Uterus (tissue), 4 donors: ENCODE measurements at places on chromosomes 4 and X. TPM values are rescaled to one million over a fixed set of nuclear protein-coding genes. Genes with fewer than 3 reads are reported as not detected.
A peak's percentile ranks its signal among the peaks of the same experiment; 100 is the strongest.

DNA sequence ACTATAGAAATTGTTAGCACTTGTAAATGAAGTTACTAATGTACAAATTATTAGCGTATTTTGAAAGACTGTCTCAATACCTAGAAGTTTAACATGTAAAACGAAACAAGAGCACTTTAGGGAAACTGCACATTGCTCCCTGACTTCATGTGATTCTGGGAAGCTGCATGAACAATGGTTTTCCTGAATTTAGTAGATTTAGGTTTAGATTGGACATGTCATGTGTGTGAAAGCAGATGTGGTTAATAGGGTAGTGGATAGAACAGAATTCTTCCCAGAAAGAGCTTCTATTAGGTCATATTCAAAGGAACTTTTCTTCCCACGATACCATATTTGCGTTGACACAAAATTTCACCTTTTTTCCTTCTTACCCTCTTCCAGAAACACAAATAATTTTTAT, 14.9 kb upstream of the CXCL8 start:
- DNase-seq, result no peak
- H3K27me3 ChIP-seq, result no peaks in the 10 kb centered on the region
- no peak overlapping the region for H3K27ac ChIP-seq
- H3K4me1 ChIP-seq, result no peaks in the 10 kb centered on the region
- no peak overlapping the region for H3K4me3 ChIP-seq

DNA sequence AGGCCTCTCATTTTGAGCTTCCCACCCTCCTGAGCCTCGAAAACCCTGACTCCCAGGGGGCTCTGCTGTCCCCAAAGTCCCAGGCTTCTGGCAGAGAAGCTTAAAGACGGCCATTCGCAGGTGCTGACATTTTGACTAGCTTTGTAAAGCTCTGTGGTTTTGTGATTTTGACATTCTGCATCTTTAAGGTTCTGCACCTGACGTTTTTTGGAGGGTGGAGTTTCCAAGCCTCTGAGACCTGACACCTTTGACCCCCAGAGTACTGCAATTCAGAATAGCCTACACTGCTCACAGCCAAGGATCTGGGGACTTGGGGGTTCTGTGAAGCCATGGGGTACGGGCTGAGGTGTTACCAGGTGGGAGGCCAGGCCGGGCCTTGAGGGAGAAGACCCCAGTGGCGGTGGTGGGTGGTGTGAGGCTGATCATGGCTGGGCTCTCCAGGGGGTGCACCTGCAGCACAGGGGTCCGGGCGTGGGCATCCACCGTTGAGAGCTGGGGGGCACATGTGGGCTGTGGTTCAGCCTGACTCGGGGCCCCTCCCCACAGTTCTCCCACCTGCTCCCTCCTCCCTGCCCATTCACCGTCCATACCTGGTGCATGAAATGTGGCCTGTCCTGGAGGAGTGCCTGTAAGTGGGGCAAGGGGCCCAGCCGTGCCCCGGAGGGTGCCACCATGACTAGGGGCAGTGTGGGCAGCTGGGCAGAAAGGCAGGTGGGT, 7.3 kb downstream of the FOXP3 start:
- H3K4me3 ChIP-seq, result no peak overlapping the region
- no peak overlapping the region for H3K27ac ChIP-seq
- no peaks in the 10 kb centered on the region for H3K36me3 ChIP-seq

- DNase-seq, result no peak
- no peak overlapping the region for H3K27ac ChIP-seq
These were observed 57.7 kb upstream of the PASD1 start for GRCh38 chrX:151505796-151506195.

GRCh38 chr4:123348946-123349345, 47.6 kb upstream of the SPRY1 start:
- peaks cover 4% of the 10 kb centered on the region for H3K4me1 ChIP-seq
- H3K27me3 ChIP-seq, result no peaks in the 10 kb centered on the region
- H3K27ac ChIP-seq, result no peak overlapping the region
- H3K36me3 ChIP-seq, result no peaks in the 10 kb centered on the region
- no peak overlapping the region for H3K4me3 ChIP-seq

GRCh38 chr4:152663203-152664066, 16.4 kb downstream of the TMEM154 start:
- no peaks in the 10 kb centered on the region for H3K36me3 ChIP-seq
- no peaks in the 10 kb centered on the region for H3K27me3 ChIP-seq
- H3K4me1 ChIP-seq, result no peaks in the 10 kb centered on the region
- no peak overlapping the region for H3K4me3 ChIP-seq
- no peak overlapping the region for H3K27ac ChIP-seq

GRCh38 chr4:40547789-40548132, 81.9 kb downstream of the RBM47 start:
- no peak overlapping the region for H3K27ac ChIP-seq
- no peaks in the 10 kb centered on the region for H3K36me3 ChIP-seq
- no peaks in the 10 kb centered on the region for H3K4me1 ChIP-seq

DNA sequence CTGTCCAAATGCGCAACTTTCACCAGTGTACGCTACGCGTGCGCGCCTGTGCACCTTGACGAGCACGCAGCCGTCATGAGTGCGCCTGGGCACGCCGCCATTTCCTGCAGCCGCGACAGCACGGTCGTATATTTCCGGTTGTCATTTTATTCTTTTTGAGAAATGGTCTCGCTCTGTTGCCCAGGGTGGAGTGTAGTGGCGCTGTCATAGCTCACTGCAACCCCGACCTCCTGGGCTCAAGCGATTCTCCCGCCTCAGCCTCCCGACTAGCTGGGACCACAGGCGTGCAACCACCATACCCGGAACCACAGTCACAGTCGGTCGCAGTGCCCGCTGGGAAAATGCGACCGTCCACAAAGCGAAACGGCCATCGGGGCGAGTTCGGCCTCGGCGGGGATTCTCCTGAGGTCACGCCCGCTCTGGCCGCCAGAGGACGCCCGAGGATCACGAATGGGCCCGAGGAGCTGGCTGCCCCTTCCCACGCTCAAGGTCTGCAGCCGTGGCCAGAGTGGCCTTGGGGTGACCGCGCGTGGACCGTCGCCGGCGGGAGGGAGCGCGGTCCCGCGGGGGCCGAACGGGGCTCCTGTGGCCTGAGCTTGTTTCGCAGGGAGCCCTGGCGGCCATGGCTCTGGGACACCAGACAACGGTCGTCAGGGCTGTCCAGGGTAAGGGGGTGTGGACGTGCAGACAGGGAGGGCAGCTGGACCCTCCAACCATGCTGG, 23.7 kb upstream of the PNMA3 start:
- H3K4me3 ChIP-seq, result peak overlapping the region; percentile 28
- no peak overlapping the region for H3K27ac ChIP-seq
- no peaks in the 10 kb centered on the region for H3K27me3 ChIP-seq
- no peaks in the 10 kb centered on the region for H3K4me1 ChIP-seq
- H3K36me3 ChIP-seq, result no peaks in the 10 kb centered on the region

DNA sequence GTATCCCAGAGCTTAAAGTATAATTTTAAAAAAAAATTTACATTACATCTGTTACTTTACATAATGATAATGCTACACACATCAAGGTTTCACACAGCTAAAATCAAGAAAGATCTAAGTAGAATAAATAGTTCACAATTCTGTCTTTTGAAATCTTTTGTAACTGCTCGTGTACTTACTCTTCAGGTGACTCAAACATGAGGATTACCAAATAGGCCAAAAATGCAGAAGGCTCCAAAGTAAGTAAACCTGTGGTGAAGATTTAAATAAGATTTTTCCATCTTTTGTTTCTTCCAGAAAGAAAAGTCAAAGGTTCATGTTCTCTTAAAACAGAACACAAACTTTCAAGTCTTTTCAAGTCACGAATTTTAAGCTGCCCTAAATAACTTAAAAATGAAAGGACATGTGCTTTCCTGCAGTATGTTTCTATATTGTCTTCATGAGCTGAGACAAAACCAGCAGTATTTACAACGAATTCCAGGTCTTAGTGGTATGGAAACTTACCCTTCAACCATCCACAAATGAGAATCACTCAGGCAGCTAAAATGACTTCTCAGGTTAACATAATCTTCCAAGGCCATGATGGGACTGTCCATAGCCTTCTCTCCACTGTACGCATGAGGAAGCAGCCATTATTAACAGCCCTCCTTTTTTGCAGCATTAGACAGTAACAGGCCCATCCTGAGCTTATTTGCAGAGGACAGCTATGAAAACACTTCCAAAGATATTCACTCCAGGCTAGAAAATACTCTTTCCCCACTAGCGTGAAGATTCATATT, 172.8 kb upstream of the EDNRA start:
- H3K27me3 ChIP-seq, result no peaks in the 10 kb centered on the region
- H3K36me3 ChIP-seq, result no peaks in the 10 kb centered on the region
- H3K4me3 ChIP-seq, result no peak overlapping the region

DNA sequence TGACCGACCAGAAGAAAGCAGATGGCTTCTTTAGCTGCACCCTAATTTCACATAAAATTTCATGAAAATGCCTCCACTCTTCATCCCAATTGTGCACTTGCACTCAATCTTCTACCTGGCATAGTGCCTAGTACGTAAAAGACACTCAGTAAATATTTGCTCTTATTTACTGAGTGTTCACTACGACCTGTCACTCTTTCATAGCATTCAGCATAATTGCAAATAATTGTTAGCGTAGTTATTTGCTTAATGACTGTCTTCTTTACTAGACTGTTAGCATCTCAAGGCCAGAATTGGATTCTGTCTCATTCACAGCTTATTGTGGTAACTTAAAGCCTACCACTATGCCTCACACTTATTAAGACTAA, 130.2 kb downstream of the ENOX2 start:
- no peak overlapping the region for H3K27ac ChIP-seq
- no peaks in the 10 kb centered on the region for H3K27me3 ChIP-seq
- H3K4me3 ChIP-seq, result no peak overlapping the region
- no peaks in the 10 kb centered on the region for H3K4me1 ChIP-seq

- no peak for DNase-seq
- no peaks in the 10 kb centered on the region for H3K4me1 ChIP-seq
- no peak overlapping the region for H3K4me3 ChIP-seq
- H3K27me3 ChIP-seq, result no peaks in the 10 kb centered on the region
These were observed 375.7 kb upstream of the AADAT start for GRCh38 chr4:170465429-170465828.

- no peaks in the 10 kb centered on the region for H3K27me3 ChIP-seq
- H3K36me3 ChIP-seq, result no peaks in the 10 kb centered on the region
- H3K4me1 ChIP-seq, result no peaks in the 10 kb centered on the region
- no peak overlapping the region for H3K27ac ChIP-seq
- DNase-seq, result no peak
These were observed 35.0 kb downstream of the CLDN2 start for GRCh38 chrX:106955004-106955772.

DNA sequence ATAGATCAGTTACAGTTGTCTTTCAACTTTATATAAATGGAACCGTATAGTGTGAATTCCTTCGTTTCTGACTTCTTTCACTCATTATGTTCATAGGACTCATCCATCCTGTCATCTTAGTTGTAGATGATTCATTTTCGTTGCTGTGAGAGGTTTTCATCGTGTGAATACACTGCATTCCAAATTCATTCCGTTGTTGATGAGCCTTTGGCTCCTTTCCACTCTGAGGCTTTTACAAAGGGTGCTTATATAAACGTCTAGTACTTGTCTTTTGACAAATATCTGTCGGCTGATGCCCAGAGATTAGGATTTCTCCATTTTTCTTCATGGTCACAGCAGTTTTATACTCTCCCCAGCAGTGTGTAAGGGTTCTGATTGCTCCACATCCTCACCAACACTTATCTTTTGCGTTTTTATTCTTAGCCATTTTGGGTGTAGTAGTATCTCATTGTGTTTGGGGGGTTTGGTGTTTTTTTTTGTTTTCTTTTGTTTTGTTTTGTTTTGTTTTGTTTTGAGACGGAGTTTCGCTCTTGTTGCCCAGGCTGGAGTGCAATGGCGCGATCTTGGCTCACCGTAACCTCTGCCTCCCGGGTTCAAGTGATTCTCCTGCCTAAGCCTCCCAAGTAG, 48.6 kb downstream of the LRP2BP start:
- H3K27me3 ChIP-seq, result no peaks in the 10 kb centered on the region
- H3K36me3 ChIP-seq, result no peaks in the 10 kb centered on the region
- no peak overlapping the region for H3K4me3 ChIP-seq
- H3K27ac ChIP-seq, result peak overlapping the region; percentile 83

The ARX gene
- total RNA-seq, result not detected

The MAGEA1 gene
- not detected for total RNA-seq

DNA sequence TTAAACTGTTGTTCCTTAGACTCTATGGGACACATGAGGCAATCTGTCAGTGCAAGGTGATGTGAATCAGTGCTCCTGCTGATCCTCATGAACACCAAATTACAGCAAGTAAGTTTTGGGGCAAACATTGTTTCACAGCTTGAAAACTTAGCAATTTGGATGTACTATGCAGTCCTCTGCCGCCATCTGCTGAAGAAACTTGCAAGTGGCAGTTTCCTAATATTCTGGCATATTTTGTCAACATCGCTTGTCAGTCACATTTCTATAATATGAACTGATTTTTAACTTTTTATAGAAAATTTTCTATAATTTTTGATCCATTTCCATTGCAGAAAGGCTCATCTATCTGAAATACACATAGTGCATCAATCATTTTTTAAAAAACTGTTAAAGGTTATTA, 56.3 kb downstream of the ZAR1 start:
- no peak overlapping the region for H3K27ac ChIP-seq
- no peak overlapping the region for H3K4me3 ChIP-seq
- H3K36me3 ChIP-seq, result no peaks in the 10 kb centered on the region
- no peaks in the 10 kb centered on the region for H3K27me3 ChIP-seq
- H3K4me1 ChIP-seq, result no peaks in the 10 kb centered on the region

The TMEM154 gene
- 4.4 TPM for total RNA-seq

The CDS1 gene
- 8.8 TPM for total RNA-seq

The ATP1B4 gene
- not detected for total RNA-seq

GRCh38 chrX:111098874-111099273, 2.9 kb downstream of the PAK3 start:
- H3K4me3 ChIP-seq, result no peak overlapping the region
- DNase-seq, result peak; percentile 31
- H3K36me3 ChIP-seq, result no peaks in the 10 kb centered on the region
- no peaks in the 10 kb centered on the region for H3K27me3 ChIP-seq
- peak overlapping the region; percentile 17 for H3K27ac ChIP-seq

DNA sequence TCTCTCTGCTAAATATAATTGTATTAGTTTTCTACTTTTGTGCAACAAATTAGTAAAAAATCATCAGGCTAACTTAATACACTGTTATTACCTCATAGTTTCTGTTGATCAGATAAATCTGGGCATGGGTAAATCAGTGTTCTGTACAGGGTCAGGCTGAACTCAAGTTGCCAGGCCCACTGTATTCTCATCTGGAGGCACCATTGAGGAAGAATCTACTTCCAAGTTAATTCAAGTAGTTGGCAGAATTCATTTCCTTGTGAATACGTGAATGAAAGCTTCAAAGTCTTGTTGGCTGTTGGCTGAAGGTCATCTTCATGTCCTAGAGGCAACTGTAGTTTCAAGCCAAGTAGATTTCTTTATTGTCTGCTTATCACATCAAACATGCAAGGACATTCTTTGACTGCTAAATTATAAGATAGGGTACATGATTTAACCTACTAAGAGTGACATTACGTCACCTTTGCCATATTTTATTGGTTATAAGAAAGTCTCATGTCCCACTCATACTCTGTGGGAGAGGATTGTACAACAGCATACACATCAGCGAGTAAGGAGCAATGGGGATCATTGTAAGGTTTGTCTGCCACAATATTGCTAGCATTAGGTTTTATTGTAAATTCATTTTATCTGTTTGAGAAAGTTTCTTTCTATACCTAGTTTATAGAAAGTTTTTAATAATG, 1219.0 kb downstream of the ARAP2 start:
- H3K36me3 ChIP-seq, result no peaks in the 10 kb centered on the region
- DNase-seq, result no peak
- H3K27ac ChIP-seq, result no peak overlapping the region
- no peaks in the 10 kb centered on the region for H3K27me3 ChIP-seq
- H3K4me3 ChIP-seq, result no peak overlapping the region

- H3K27ac ChIP-seq, result peak overlapping the region; percentile 59
- peak; percentile 17 for DNase-seq
- no peak overlapping the region for H3K4me3 ChIP-seq
- peaks cover 4% of the 10 kb centered on the region for H3K4me1 ChIP-seq
These were observed 146.0 kb upstream of the CPEB2 start for GRCh38 chr4:14856062-14856933.
